Urinary bladder (tissue), 4 donors: ENCODE measurements at places on chromosomes 2 and 18. TPM values are rescaled to one million over a fixed set of nuclear protein-coding genes. Genes with fewer than 3 reads are reported as not detected.

GPR17 gene
- total RNA-seq, result 0.11 TPM

DNA sequence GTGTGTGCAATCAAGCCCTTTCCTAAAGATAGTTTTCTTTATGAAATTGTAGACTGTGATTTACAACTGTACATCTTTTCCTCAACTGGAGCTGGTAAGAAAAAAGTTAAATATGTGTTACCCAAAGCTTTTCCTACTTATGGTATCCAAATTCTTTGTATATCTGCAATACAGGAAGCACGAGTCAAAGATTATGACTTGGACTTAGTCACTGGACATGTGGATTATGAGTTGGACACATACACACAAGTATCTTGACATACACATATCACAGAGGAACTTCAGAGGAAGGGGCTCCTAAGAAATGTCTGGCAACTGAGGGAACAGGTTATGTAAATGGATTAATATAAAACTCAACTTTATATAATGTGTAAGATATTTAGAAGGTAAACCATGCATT is 35.2 kb downstream of the PRELID3A start:
- no peak for DNase-seq

- DNase-seq, result no peak
Measured at GRCh38 chr2:100731535-100731981, 88.4 kb upstream of the NPAS2 start.

DNA sequence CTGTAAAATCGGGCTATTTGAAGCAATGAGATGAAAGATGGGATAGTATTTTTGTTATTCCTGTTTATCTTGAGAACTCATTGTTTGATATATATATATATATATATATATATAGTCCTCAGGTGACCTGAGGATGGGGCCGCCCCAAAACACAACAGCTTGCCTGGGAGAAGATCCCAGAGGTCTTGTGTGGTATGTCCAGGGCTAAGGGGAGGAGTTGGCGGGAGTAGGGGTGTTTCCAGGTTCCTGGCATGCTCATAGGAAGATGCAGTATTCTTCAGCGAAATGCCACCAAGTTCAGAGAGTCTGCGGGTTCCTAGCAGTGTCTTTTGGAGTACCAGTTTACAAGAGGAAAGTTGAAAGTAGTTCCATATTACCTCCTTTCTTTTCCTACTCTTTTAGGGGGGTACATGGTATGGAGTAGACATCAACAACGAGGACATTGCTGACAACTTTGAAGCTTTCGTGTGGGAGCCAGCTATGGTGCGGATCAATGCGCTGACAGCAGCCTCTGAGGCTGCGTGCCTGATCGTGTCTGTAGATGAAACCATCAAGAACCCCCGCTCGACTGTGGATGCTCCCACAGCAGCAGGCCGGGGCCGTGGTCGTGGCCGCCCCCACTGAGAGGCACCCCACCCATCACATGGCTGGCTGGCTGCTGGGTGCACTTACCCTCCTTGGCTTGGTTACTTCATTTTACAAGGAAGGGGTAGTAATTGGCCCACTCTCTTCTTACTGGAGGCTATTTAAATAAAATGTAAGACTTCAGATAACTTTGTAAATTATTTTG is 18.3 kb downstream of the CCT7 start:
- no peak for DNase-seq

DNA sequence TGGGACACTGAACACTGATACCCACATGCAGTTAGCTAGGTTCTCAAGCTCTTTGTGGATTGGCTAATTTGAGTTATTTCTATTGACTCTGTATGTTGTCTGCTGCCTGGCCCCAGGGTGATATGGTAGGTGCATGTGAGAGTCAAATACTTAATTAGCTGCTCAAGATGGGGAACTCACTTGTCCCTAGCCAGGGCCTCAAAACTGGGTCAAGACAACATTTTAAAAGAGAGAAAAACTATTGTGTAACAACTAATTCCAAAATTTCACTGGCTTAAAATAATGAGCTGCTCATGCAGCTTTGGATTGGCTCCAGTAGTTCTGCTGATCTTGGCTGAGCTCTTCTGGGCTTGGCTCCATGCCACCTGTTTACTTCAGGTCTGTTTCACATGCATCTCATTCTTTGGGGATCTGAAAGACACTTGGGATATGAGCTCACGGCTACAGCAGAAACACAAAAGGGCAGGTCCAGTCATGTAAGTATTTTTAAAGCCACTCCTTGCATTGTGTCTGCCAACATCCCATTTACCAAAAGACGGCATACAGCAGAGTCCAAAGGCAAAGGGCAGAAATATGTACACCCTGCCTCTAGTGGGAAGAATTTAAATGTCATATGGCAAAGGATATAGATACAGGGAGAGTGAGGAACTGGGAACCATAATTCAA is 716.8 kb downstream of the SUCLG1 start:
- DNase-seq, result no peak

- DNase-seq, result no peak
Measured at GRCh38 chr18:55088000-55088401, 128.7 kb upstream of the CCDC68 start.

DNA sequence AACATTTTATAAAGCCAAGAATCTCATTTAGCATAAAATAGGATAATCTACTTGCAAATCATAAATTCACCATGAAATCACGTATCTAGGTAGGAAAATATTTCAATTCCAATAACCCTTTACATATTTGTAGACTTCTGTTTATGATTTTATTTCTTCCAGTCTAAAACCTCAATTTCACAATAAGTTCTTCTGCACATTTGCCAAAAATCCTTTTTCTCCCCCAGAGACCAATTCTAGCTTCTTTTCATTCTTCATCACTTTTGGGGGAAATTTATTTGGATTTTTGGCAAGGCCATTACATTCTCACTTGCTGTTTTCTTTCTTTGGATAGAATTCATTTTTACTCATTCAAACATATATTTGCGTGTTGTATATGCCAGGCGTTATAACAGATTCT is 86.8 kb downstream of the SPRED2 start:
- no peak for DNase-seq
